Activated CD4-positive, alpha-beta T cell treated with anti-CD3 and anti-CD28 coated beads, Interleukin-2, amount 10 ng/mL, durations not matched to agents 7 days and 5 days (primary cell): ENCODE measurements at places on chromosomes 2 and 18. TPM values are rescaled to one million over a fixed set of nuclear protein-coding genes. Genes with fewer than 3 reads are reported as not detected.

DNA sequence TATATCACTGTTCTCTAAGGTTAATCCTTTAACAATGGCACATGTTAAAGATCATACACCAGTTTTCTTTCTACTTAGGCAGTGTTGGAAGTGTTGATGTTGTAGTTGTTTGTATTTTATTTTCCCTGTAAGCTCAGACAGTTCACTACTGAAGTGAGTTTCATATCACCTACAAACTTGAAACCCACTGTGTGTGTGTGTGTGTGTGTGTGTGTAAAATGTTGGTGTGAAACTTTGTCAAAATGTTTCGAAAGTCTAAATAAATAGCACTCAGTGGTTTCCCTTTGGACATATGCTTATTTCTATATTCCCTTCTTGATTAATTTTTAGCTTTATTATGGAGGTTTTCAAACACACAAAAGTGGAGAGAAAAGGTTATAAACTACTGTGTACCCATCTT lies 79.8 kb upstream of the CAVIN2 start:
- H3K27ac ChIP-seq = no peak overlapping the region
- no peaks in the 10 kb centered on the region for H3K4me1 ChIP-seq
- DNase-seq = no peak
- no peaks in the 10 kb centered on the region for H3K36me3 ChIP-seq
- H3K27me3 ChIP-seq = peaks cover 8% of the 10 kb centered on the region

- H3K36me3 ChIP-seq = no peaks in the 10 kb centered on the region
- DNase-seq = no peak
- H3K4me3 ChIP-seq = no peak overlapping the region
- no peaks in the 10 kb centered on the region for H3K27me3 ChIP-seq
Measured at GRCh38 chr18:5481621-5482020, 62.2 kb downstream of the EPB41L3 start.

DNA sequence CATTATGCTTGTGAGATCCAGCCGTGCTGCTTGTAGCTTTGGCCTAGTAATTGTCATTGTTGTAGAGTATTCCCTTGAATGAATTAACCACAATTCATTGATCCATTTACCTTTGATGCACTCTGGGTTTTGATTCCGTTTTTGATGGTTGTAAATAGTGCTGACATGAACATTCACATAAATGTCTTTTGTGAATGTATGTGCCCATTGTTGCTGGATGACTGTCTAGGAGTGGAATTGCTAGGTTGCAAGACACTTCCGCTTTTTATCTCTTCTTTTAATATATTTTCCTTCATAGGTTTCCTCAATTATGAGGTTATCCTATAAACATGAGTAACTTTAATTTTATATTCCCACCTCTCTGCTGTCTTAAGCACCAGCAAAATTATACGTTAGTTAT lies 104.8 kb upstream of the CCDC68 start:
- H3K27me3 ChIP-seq = no peaks in the 10 kb centered on the region
- no peaks in the 10 kb centered on the region for H3K4me1 ChIP-seq
- no peak overlapping the region for H3K4me3 ChIP-seq
- H3K36me3 ChIP-seq = no peaks in the 10 kb centered on the region
- no peak overlapping the region for H3K27ac ChIP-seq

DNA sequence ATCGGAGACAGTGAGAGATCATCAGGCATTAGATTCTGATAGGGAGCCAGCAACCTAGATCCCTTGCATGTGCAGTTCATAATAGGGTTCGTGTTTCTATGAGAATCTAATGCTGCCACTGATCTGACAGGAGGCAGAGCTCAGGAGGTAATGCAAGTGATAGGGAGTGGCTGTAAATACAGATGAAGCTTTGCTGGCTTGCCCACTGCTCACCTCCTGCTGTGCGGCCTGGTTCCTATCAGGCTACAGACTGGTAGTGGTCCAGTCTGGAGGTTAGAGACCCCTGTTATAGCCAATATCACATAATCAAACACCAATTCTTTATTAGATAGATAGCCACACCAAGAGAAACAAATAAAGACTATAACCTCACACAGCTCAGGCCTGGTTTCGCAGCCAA lies 51.0 kb upstream of the NBEAL1 start:
- peaks cover 6% of the 10 kb centered on the region for H3K36me3 ChIP-seq
- DNase-seq = no peak
- H3K4me1 ChIP-seq = peaks cover 4% of the 10 kb centered on the region
- no peaks in the 10 kb centered on the region for H3K27me3 ChIP-seq
- no peak overlapping the region for H3K4me3 ChIP-seq

DNA sequence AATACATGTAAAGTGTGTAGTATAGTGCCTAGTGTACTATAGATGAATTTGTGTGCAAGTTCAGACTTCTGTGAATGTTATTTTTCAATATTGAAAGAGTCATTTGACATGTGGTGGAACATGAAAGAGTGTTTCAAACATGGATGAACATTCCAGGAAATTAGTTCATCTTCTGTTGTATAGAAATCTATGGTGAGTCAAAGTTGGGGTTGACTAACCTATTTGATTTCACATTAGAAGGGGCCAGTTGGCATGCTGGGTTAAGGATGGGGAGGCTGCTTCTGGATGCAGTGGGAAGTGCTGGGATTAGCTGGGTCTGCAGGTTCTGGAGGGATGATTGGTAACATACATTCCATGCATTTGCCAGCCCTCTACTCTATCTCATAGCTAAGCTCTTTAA lies 50.6 kb downstream of the LYPD6B start:
- peaks cover 28% of the 10 kb centered on the region for H3K27me3 ChIP-seq
- no peak overlapping the region for H3K27ac ChIP-seq

The KCNS3 gene
- not detected for total RNA-seq

The FTCDNL1 gene
- total RNA-seq = 2.4 TPM

The RMDN2 gene
- 2.9 TPM for total RNA-seq
